ENCODE measurements at places on chromosomes 11 and 22.

GRCh38 chr11:115421992-115422689 is 82.1 kb downstream of the CADM1 start:
- no peak for DNase-seq

- DNase-seq: no peak
Measured at GRCh38 chr11:18778468-18778867, 13.1 kb downstream of the PTPN5 start.

- no peak for DNase-seq
Measured at GRCh38 chr11:67033661-67034166, 10.8 kb downstream of the SYT12 start.

DNA sequence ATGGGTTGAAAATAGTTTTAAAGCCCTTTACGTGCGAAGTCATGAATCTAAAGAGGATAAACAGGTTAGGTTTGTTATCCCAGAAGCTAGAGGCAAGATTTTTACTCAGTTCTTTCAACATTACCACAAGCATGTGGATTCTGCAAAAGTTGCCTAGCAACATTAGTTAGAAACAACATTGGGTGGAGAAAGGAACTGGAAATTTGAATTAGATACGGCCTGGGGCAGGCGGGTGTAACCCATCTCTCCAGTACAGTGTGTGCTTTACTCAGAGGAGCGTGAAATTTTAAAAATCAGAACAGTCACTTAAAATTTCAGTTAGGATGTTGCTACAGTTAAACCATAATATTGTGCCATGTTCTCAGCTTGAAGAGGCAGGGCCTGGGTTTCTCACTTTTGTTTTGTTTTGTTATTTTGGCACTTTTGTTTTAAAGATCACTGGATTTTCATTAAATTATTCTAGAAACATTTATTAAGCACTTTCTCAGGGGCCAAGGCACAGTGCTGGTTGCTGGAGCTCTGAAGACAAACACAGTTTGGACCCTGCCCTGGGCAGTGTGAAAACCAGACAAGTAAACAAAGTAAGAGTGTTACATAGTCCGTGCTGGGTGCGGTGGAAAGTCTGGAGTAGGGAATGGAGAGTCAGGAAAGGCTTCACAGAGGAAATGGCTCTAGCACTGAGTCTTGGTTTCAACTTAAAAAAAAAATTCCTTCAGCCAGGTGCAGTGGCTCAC is 4.4 kb upstream of the WEE1 start:
- DNase-seq: no peak

DNA sequence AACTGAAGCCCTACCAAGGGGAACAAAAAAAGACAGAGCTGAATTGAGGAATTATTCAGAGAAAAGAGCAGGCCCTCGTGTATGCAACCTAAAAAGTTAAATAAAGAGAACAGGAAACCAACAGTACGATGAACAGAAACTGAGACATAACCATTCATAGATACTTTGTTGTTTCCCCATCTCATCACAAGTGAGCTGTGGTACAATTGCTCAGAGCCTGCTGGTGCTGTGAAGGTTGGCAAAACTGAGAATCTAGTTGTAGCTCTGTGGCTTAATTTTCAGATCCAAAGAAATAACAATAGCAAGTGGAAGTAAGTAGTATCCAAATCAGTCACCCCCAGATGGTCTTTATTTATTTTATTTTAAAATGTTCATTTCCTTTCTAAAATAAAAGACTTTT is 37.7 kb upstream of the BLID start:
- no peak for DNase-seq

- DNase-seq: no peak
Measured at GRCh38 chr11:112248201-112248600, 12.5 kb downstream of the PLET1 start.

GRCh38 chr11:30889143-30889794 is 303.1 kb upstream of the MPPED2 start:
- DNase-seq: no peak

- no peak for DNase-seq
Measured at GRCh38 chr11:4039011-4039410, 55.6 kb upstream of the RRM1 start.

DNA sequence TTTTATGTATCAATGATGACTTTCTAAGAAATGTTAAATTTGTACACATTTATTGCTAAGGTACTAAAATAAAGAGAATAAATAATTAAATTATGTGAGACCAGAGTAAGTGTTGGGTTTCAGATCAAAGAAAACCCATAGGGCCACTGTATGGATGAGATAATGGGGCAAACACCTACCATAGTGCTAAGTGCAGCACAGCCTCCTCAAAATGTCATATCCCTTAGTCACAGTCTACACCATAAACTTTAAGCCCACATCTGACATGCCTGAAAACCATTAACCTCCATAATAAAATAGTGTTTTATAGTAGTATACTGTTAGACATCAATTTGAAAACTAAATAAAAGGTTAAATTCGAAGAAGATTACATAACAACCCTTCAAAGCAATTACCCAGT is 37.5 kb downstream of the SESN3 start:
- no peak for DNase-seq

- no peak for DNase-seq
Measured at GRCh38 chr11:44527476-44527875, 38.0 kb upstream of the CD82 start.

DNA sequence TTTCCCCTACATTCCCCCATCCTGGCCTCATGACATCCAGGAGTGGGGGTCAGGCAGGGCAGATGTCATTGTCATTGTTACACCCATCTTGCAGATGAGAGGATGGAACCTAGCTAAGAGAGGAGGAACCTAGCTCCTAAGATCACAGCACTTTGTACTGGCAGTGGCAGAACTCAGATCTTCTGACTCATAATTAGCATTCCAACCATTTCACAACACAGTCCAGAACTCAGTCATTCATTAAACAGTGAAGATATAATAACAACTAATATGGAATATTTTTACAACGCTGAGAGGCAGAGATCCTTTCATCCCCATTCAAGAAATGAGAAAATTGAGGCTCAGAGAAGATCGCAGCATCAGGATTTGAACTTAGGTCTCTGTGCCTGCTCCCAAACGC is 127.8 kb downstream of the CHST1 start:
- no peak for DNase-seq

DNA sequence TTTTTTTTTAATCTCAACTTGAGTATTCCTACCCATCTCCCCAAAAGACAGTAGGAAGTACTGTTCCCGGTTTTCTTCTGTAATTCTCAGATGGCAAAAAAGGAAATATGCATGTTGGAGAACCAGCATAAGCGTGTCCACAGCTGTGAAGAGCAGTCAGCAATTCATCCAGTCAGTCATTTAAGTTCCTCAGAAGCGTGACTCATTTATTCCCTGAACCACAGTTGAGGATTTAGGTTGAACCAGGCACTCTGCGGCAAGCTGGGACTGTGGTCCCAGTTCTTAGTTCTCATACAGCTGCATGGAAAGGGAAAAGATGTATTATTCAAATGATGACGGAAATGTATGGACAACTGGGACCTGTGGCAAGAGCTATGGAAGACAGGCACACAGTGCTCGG is 61.0 kb upstream of the MYO18B start:
- no peak for DNase-seq

- DNase-seq: no peak
Measured at GRCh38 chr11:76033699-76034098, 172.6 kb downstream of the WNT11 start.
